RPMI7951 (cell line): ENCODE measurements at places on chromosomes 12 and 14. TPM values are rescaled to one million over a fixed set of nuclear protein-coding genes. Genes with fewer than 3 reads are reported as not detected.
A peak's percentile ranks its signal among the peaks of the same experiment; 100 is the strongest.

The GPX2 gene
- total RNA-seq: not detected in 2 replicates

The CMA1 gene
- total RNA-seq: not detected in 2 replicates

The RXYLT1 gene
- 16.1 and 17.8 TPM in 2 replicates for total RNA-seq

The CNIH1 gene
- total RNA-seq: 157 and 175 TPM in 2 replicates

The PPP1R36 gene
- 0.48 and 0.78 TPM in 2 replicates for total RNA-seq

GRCh38 chr12:8912914-8913313, 1.4 kb upstream of the PHC1 start:
- DNase-seq: no peak

GRCh38 chr14:58946431-58946830, 242.0 kb upstream of the DAAM1 start:
- no peak for DNase-seq

DNA sequence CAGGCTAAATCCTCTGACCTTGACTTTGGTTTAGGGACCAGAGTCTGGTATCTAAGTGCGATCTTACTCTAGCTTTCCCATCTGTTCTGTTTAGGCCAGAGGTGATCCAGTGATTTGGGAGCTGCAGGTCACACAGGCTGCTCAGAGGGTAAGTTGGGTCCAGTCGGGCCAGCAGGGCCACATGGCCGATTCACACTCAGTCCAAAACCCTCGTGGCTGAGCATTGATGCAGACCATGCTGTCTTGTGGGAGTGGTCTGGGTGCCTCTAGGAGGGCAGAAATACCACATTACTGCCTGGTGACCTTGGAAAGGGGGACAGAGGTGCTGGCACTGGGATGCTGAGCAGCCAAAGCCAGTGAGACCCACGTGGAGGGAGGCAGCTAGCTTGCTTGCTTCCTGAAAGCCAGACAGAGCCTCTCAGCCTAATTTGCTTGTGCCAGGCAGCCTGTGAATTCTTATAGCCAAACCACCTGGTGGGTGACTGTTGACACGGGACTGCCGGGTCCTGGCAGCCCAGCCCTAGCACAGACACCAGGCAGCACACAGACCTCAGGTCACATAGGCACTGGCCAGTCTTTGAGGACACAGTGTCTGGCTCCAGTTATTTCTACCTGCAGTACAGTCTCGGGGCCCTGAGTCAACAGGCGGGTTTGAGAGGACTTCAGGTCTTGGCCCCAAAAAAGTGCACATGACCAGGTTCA, 31.7 kb downstream of the ESRRB start:
- DNase-seq: no peak

GRCh38 chr12:4432878-4433744, 12.5 kb downstream of the FGF6 start:
- DNase-seq: no peak

DNA sequence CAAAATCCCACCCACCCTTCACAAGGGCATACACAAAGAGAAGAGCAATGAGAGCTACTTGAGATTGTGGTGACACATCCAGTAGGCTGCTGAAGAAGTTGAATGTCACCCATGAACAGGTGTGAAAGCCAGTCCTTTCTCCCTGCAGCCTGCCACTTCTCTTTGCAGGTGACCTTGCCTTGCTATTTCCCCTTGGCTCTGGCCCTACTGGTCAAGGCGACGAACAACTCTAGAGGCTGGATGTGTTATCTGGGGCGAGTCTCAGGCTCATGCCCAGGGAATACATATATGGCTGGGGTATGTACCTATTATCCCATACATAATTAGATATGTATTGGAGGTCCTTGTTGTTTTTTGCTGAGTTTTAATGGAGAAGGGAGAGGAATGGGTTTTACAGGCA, 70.2 kb upstream of the EGLN3 start:
- no peak for DNase-seq

DNA sequence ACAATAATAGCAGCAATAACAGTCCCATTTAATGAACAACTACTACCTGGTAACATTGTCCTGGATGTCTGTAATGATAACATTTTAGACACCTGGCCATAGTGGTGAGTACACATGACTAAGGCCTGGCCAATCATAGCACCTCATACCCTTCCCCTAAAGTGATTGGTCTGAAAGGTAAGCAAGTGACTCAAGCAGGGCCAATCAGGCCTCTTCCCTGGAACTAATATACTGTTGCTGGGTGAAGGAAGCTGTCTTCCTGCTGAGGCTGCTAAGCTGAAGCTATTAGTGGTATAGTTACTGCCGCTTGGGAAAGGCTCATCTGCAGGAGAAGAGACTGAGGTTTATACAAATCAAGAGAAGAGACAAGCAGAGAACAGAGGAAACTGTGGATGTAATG, 18.7 kb upstream of the NOS1 start:
- DNase-seq: no peak

DNA sequence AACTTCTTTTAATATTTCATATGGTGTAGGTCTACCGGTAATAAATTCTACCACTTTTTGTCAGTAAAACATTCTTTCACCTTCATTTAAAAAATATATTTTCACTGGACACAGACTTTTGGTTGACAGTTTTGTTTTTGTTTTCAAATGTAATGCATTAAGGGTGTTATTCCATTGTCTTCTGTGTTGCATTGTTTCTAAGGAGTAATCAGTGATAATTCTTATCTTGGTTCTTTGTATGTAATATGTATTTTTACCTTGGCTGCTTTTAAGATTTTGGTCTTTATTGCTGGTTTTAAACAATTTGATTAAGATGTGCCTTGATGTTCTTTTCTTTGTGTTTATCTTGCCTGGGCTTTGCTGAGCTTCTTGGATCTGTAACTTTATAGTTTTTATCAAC, 4.1 kb downstream of the MAP1LC3B2 start:
- no peak for DNase-seq

- peak; percentile 94 for DNase-seq
These were observed at the start of the genes DEPDC4 and SCYL2 for GRCh38 chr12:100266835-100267602. TSS of gene DEPDC4 (minus strand) at chr12:100267079. CDS start at chr12:100267076, 3 bp downstream. TSS of gene SCYL2 (plus strand) at chr12:100267177. CDS start at chr12:100282971, 15,794 bp downstream.

DNA sequence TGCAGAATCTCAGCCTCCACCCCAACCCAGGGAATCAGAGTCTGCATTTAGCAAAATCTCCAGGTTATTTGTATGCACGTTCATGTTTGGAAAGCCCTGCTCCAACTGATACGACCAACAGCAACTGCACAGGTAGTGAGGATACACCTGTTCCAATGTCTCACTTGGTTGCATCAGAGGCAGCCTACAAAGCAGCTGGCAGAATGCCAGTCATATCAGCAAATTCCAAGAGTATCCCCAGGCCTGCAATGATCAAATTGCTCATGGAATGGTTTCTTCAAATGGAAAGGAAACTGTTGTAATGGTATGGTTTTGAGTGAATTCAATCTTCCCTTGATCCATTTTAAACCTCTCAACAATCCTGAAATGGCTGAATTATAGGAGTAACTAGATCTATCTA, 75.4 kb downstream of the GRIP1 start:
- no peak for DNase-seq
